SK-N-SH (cell line): ENCODE measurements at places on chromosomes 3 and 15. TPM values are rescaled to one million over a fixed set of nuclear protein-coding genes. Genes with fewer than 3 reads are reported as not detected.

SPPL2A gene
- polyA plus RNA-seq, result 21.6 and 29.3 TPM in 2 replicates

ARGFX gene
- polyA plus RNA-seq, result not detected in 2 replicates

SKIL gene
- polyA plus RNA-seq, result 3.9 and 5.1 TPM in 2 replicates

C3orf85 gene
- polyA plus RNA-seq, result not detected in 2 replicates

UBA7 gene
- 22.6 and 25.8 TPM in 2 replicates for polyA plus RNA-seq

TTLL13 gene
- 0.03 and 0.06 TPM in 2 replicates for polyA plus RNA-seq

RBPMS2 gene
- polyA plus RNA-seq, result 2.6 and 6.5 TPM in 2 replicates

AADACL2 gene
- not detected in 2 replicates for polyA plus RNA-seq

DNA sequence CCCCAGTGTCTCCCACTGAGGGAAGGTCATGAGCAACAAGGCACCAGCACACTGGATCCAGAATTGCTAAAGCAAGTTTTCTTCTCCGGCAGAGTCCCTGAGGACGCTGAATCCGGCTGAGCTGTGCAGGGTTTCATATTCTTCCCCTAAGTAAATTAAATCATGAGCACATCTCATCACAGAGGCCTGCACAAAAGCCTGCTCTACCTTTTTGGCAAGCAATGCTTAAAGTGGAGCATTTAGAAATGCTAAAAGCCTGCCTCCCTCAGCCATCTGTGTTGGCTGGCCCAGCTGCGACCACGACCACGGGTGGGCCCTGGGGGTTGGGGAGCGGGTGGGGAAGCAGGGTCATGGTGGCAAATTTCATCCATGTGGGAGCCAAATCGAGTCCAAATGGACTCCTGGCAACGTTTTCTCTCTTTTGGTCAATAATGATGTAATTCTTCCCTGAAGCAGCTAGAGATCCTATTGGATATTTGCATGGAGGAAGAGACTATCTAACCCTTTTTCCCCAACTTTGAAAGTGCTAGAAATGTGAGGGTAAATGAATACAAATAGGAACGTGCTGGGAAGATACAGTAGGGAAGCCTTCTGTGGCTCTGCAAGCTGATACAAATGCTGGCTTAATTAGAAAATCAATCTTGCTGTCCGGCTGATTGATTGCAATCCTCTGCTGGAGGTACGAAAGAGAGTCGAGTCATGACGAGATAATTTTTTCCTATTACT is 532.8 kb upstream of the TBL1XR1 start:
- DNase-seq, result peak; percentile 42

DNA sequence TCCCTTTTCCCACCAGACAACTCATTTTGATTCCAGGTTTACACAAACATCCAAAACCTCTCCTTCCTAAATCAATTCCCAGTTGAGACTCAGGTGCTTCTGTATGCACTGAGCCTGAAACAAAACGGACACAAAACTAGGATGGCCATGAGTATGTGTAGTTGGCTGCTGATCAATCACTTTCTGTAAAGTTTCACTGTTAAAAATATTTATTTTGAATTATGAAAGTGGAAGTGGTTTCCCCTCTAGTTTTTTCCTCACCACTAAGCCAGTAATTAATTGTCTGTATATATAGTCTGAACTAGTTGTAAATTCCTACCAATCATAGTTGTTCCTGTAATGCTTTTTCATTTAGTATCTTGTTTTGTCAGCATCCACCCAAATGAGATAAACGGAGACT is 51.7 kb upstream of the TSPAN3 start:
- no peak for DNase-seq

DNA sequence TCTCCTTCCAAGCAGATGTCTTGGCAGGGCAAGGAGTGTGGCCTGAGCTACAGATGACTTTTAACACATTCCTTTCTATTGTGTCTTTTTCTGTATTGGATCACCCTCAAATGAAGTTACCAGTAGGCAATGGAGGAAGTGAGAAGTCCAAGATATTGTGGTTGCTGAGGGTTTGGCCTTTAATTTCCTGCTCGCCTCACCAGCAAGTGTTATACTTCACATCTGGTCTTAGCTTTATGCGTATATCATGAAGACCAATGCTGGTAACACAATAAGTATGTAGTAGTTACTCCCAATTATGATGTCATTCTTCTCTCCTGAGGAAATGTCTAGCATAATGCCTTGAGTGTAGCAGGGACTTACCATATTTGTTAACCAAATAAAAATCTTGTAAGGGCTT is 179.9 kb downstream of the ZIC1 start:
- DNase-seq, result no peak

GRCh38 chr3:69426291-69426966 is 40.5 kb upstream of the FRMD4B start:
- DNase-seq, result no peak

DNA sequence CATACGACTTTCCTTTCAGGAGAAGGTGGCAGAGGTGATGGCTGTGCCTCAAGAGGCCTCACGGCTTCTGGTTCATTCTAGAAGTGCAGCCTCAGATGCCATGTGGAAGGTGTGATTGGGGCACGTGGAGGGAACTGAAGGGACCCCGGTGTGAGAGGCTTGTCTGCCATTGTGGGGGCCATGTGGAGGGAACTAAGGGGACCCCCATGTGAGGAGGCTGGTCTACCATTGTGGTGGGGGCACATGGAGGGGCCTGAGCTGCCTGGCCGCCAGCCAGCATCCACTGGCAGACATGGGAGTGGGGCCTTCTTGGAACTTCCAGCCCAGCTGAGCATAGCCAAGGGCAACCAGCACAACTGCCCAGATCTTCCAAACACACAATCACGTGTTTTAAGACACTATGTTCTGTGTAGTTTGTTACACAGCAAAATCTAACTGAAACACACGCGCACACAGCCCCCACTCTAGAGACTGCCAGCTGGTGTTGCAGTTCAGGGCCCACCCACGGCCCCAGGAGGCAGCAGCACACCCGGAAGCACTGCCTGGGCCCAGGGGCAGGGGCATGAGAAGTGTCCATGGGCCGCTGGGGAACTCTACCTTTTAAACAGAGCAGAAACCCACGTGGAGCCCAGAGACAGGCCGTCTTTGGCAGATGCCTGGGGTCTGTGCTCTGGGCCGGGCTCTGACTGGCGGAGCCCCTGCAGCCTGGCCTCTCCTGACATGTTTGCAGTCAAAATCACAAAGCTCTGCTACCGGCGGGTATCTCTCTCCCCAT is 66.8 kb downstream of the IQSEC1 start:
- no peak for DNase-seq

GRCh38 chr15:66827039-66827697 is 125.1 kb downstream of the SMAD6 start:
- DNase-seq, result no peak

- DNase-seq, result no peak
Measured at GRCh38 chr3:194284351-194284750, 66.8 kb downstream of the CPN2 start.

- no peak for DNase-seq
Measured at GRCh38 chr3:129890891-129891290, 2.6 kb downstream of the TMCC1 start.
